ENCODE measurements at places on chromosomes 13 and 19.

DNA sequence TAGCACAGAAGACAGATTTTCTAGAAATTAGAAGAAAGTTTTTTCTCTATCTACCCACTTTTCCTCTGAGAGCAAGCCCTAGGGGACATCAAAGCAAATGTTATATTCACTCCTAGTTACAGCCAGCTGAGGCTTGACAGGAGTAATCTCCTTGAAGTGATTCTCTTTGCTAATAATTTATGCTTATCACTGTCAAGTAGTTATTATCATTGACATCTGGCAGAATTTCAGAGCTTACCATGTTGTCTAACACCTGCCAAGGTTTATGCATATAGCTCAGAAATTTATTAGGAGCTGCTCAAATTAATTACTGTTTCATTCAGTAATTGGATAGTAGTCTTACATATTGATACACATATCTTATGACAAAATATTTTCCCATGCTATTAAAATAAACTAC, 465.9 kb upstream of the ATXN8OS start:
- no peak for DNase-seq

GRCh38 chr19:12485052-12485416, 418 bp upstream of the ZNF709 start:
- DNase-seq = no peak

DNA sequence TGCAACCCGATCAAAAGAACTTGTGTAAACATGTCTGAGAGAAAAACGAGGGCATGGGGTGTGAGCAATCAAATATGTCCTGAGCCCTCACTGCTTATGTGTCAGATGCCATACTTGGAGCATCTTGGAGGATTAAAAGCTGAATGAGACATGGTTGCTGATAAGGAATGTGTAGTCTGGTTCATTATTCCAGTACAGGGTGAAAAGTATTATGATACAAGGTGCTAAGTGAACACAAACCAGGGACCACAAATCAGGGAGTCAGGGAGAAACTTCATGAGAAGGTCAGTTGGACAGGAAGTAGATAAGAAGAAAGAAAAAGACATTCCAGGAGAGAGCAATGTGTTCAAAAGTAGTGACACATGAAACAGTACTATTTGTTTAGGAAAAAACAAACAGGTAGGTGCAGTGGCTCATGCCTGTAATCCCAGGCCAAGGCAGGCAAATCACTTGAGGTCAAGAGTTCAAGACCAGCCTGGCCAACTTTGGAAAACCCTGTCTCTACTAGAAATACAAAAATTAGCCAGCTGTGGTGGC, 2.0 kb upstream of the RCBTB1 start:
- no peak for DNase-seq

- DNase-seq = no peak
Measured at GRCh38 chr13:49303533-49304252, 56.0 kb downstream of the CDADC1 start.

GRCh38 chr19:46904114-46905060, 43.6 kb downstream of the ARHGAP35 start:
- no peak for DNase-seq

GRCh38 chr19:15717809-15718208, 10.0 kb upstream of the OR10H2 start:
- no peak for DNase-seq

- no peak for DNase-seq
Measured at GRCh38 chr13:98396071-98396710, 180.7 kb downstream of the STK24 start.

- no peak for DNase-seq
Measured at GRCh38 chr13:110227864-110228643, 78.9 kb downstream of the COL4A1 start.

- DNase-seq = no peak
Measured at GRCh38 chr13:23433171-23434153, at the start of gene SACS. TSS of gene SACS (minus strand) at chr13:23433702. CDS start at chr13:23411239, 22,463 bp downstream.

GRCh38 chr13:26529441-26529840, 28.0 kb upstream of the WASF3 start:
- DNase-seq = peak; percentile 34

DNA sequence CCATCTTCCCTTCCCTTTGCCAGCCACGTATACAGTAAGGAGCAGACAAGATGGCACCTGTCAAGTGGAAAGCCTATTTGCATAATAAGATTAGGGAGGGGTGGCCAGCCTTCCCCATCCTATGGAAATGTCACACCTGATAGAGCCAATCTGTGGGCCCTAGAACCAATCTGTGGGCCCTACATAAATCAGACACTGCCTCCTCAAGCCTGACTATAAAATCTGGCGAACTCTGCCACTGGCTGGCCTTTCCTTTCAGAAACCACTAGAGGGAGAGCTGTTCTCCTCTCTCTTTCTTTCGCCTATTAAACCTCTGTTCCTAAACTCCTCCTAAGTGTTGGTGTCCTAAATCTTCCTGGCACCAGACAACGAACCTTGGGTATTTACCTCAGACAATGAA, 231.5 kb upstream of the KLHL1 start:
- DNase-seq = no peak

GRCh38 chr19:19410553-19411550, 5.4 kb downstream of the GATAD2A start:
- peak; percentile 23 for DNase-seq

GRCh38 chr19:27777242-27777641, 1435.7 kb downstream of the UQCRFS1 start:
- DNase-seq = no peak

DNA sequence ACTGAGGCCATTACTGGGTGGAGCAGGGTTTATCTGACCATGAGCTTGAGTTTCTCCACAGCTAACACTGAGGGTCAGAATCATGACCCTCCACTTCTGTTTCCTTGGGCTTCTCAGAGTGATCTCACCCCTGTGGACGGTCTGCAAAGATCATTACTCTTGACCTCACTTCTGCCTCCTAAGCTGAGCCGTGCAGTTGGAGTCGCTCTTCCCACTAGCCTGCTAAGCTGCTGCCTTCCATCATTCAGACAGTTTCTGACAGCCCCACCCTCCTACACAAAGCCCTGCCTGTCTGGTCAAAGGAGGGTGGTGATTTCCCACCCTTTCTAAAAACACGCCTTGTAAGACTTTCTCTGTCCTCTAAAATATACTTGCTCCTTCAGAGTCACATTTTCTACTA, 9.3 kb upstream of the FRY start:
- no peak for DNase-seq

DNA sequence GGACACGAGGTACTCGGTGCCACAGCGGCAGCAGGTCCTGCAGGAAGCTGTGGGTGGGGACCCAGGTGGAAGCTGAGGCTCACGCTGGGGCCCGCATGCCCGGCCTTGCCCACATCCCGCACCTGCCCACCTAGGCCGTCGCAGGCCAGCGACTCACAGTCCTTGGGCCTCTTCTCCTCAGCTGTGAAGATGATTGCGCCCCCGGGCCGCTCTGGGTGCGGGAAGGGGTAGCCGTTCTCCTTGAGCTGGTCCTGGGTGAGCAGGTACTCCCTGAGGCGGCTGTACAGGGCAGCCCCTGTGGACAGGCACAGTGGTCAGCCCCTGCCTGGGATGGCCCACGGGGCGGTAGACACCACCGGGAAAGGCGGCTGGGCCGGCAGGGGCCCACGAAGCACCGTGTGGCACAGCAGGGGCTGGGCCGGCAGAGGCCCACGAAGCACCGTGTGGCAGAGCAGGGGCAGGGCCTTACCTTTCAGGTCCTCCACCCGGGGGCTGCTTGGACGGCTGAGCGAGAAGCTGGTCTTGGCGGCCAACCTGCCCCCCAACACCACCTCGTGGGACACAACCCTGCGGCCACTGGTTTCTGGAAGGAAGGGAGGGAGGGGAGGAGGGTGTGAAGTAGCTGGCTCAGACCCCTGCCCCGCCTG, 6.6 kb upstream of the ATP8B3 start:
- DNase-seq = no peak

DNA sequence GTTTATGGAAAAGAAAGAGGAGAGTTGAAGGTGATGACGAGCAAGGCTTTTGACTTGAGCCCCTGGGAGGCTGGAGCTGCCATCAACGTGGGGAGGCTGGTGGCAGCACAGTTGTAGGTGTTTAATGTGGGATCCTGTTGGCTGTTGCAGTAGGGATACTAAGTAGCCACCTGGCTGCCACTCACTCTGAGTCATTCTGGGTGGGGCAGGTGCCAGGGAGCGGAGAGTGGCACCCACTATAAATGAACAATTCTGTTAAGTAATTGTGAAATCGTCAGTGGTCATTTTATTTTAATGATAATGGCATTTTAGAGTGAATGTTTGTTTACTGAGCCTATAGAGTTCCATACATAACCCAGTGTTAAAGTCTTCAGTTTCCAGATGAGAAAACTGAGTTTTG, 9.8 kb downstream of the ZNF317 start:
- DNase-seq = no peak

- DNase-seq = no peak
Measured at GRCh38 chr13:19665427-19665859, 32.0 kb downstream of the MPHOSPH8 start.

DNA sequence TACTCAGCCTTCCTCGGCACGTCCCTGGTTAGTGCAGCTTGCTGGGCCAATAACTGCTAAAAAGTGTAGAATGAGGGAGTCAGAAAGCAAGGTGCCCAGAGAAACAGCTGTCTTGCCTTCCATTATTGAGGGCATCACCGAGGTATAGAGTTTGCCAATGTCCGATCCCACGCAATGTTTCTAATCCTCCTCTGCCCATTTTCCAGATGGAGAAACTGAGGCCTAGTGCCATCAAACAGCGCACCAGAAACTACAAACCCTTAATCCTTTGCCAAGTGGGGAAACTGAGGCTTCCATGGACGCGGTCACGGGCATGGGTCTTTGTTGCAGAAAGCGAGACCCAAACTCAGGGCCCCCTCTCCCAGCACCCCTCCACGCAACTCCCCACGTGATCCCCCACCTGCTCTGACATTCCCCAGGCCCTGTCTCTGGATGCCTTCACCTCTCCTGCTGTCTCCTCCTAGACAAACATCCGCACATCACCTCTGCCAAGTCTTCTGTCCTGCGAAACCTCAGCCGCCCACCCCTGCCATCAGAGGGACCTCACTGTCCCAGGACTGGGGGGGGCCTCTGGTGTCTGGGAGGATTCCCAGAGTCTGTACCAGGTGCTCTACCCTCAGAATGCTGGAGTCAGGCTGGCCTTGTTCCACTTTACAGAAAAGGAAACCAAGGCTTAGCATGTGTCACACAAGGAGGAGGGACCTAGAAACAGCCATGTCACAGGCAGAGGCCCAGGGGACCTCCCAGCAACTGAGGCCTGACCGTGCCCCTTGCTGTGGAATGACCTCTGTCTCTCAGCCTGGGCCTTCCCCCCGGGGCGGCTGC, 930 bp upstream of the PDE4C start:
- DNase-seq = no peak

DNA sequence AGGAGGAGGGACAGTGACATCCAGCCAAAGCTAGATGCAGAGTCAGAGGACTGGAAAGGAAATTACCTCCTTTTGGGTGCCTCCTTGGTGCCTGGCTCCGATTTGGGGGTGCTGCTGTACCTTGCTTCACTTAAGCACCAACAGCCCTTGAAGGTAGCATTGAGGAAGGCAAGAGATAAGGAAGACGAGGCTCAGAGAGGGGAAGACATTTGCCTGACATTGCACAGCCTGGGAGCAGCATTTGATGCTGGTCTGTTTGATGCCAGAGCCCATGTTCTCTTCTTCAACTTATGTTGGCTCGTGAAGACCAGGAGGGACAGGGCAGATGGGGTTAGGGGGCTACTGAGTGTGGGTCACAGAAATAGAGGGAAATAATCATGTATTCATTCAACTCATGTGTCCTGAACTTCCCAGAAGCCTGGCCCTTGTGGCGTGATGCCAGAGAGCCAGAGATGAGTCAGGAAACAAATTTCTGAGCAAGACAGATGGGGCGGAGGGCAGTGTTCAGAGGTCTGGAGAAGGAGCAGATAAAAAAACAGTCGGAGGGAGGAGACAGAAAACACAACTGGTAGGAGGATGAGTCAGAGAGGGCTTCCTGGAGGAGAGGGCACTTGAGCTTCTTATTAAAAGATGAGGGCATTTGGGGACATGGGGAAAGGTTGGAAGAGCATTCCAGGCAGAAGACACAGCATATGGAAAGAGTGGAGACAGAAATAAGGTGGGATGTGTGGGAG, 3.0 kb upstream of the C19orf81 start:
- DNase-seq = no peak

DNA sequence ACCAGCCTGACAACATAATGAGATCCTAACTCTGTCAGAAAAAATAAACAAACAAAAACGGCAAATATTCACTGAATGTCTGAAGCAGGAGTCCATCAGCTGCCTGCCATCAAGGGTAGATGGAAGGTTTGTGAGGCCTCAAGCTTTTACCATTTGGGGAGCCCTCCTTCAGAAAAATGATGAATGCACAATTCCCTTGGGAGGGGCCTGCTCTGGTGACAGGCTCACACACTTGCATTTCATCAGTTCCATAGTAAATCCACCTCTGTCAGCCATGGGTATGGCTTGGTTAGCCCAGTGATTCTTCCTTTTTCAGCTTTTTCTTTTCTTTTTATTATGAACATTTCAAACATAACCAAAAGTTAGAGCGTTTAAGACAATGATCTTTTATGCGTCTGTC, 26.3 kb upstream of the KATNAL1 start:
- DNase-seq = no peak

DNA sequence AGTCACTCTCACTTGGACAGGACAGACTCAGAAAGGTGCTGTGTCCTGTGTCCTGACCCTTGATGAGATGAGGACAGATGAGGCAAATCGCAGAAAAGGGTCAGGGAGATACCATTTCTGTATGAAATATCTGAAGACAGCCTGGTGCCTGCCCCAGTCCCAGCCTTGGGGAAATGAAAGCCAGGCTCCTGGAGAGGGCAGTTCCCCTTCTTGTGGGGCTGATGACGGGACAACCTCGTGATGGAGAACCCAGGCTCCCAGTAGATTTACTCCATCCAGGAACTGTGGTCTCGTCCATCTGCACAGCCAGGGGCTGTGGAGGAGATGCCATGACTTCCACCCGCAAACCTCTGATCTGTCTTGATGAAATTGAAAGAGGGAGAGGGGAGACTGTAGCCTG, 13.8 kb downstream of the LILRB1 start:
- no peak for DNase-seq

- DNase-seq = no peak
Measured at GRCh38 chr13:39385621-39386231, 217.3 kb downstream of the LHFPL6 start.

GRCh38 chr13:50457415-50458393, 385.8 kb downstream of the DLEU7 start:
- no peak for DNase-seq

DNA sequence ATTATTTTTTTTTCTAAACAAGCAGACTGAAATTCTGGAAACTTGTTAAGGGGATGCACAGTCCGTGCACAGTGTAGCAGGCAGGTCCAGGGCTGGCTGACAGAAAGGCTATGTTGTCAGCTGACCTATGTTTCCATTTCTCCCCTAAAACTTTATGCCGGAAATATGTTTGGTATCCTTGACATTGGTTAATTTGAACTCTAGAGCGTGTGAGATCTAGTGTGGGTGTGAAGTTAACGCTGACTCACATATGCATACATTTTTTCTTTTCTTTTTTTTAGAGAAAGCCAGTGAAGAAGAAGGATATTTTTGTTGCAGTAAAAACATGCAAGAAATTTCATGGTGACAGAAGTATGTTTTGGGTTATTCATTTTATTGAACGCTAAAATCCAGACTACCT, 76.6 kb downstream of the B3GLCT start:
- no peak for DNase-seq

DNA sequence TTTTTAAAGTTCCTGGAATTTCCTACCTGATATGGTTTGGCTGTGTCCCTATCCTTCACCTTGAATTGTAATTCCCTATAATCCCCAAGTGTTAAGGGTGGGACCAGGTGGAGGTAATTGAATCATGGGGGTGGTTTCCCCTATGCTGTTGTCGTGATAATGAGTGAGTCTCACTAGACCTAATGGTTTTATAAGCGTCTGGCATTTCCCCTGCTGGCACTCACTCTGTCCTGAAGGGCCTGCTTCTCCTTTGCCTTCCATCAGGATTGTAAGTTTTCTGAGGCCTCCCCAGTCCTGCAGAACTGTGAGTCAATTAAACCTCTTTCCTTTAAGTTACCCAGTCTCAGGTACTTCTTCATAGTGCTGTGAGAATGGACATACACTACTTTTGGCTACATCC, 298.7 kb downstream of the HS6ST3 start:
- no peak for DNase-seq

Data from activated CD4-positive, alpha-beta memory T cell treated with anti-CD3 and anti-CD28 coated beads, Interleukin-2, amount 10 ng/mL, durations not matched to agents 7 days and 5 days (primary cell).